Renal cortex interstitium (tissue), 15 donors: ENCODE measurements at places on chromosomes 7 and 10. TPM values are rescaled to one million over a fixed set of nuclear protein-coding genes. Genes with fewer than 3 reads are reported as not detected.

NPY4R gene
- not detected for polyA plus RNA-seq

TSPAN13 gene
- polyA plus RNA-seq, result 22.2 TPM

MMD2 gene
- not detected for polyA plus RNA-seq

GIMAP1 gene
- 2.1 TPM for polyA plus RNA-seq

TMEM184A gene
- polyA plus RNA-seq, result 11.1 TPM

GRCh38 chr10:68135922-68136792 is 26.9 kb downstream of the MYPN start:
- no peak for DNase-seq

DNA sequence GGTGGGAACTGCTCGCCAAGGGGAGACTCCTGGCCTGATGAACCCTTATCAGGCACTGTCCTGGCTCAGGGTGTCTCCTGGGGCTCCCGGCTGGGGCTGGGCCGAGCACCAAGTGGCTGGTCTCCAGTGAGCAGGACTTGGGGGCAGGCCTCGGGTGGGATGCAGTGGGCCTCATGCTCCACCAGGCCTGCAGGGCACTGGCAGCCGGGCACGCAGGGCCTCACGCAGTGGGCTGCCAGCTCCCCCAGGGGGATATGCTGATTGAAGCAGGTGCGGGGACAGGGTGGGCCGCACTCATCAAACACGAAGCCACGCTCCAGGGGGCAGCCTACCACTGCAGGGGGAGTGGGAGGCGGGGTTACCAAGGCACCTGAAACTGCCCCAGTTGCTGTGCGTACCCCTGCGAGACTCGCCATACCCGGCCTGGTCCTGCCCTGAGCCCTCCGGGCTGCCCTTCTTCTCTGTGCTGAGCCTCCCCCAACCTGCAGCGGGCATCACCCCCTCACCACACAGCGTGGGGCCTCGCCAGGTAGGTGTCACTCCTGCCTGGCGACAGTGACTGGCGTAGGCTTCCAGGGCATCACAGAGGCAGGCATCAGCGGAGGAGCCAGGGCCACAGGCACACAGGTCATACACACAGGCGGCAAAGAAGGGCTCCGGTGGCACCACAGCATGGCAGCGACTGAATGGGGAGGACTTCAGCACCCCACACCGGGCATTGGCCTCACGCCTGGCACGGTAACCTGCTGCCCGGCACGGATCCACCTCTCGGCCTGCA is 14.5 kb downstream of the ATP6V1F start:
- DNase-seq, result no peak

DNA sequence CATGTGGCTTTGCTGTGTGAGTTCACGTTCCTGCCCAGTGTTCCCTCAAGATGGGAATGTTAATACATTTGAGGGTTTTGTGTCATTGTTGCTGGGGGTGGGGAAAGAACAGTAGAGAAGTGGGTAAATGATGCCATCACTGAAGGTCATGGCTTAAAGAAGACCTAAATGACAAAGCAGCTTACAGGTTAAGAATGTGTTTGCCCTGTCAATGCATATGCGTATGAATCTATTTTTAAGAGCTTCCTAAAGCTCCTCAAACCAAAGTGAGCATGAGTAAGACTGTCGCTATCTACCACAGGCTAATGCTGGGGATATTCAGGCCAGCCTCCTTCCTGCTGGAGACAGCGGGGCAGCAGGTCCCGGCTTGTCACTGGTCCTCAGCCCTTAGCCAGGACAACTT is 162.9 kb downstream of the CREB5 start:
- DNase-seq, result no peak
